Thymus (tissue), 14 donors: ENCODE measurements at places on chromosomes 6 and 20. TPM values are rescaled to one million over a fixed set of nuclear protein-coding genes. Genes with fewer than 3 reads are reported as not detected.

GRCh38 chr20:48592107-48592940, 235.5 kb downstream of the PREX1 start:
- no peak for DNase-seq
- no peaks in the 10 kb centered on the region for H3K4me1 ChIP-seq
- no peak overlapping the region for H3K27ac ChIP-seq
- H3K36me3 ChIP-seq, result no peaks in the 10 kb centered on the region
- H3K27me3 ChIP-seq, result no peaks in the 10 kb centered on the region

DNA sequence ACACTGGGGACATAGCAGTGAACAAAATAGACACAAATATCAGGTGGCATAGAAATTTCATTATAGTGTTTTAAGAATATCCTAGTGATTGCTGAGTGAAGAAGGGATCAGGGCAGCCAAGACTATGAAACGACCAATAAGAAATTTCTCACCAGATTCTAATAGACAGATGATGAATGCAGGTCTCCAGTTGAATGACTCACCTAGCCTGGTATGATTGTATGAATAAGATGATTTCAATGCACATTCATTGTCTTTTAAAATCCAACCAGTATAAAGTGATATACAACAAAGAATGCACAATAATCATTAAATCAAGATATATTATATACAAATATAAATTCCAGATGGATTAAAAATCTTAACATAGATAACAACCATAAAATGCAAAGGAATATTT, 124.5 kb upstream of the TENT5A start:
- H3K27ac ChIP-seq, result no peak overlapping the region
- no peaks in the 10 kb centered on the region for H3K36me3 ChIP-seq

Gene TTBK1
- 0.05 TPM for total RNA-seq

Gene MICB
- total RNA-seq, result 9.5 TPM

Gene SYNE1
- 55.1 TPM for total RNA-seq
